Neural progenitor cell (in vitro differentiated cells): ENCODE measurements at places on chromosomes 12 and 14.

GRCh38 chr12:12683725-12684124 is 12.3 kb downstream of the GPR19 start:
- peaks cover 75% of the 10 kb centered on the region for H3K4me1 ChIP-seq
- H3K27me3 ChIP-seq = no peaks in the 10 kb centered on the region
- peak overlapping the region; percentile 87 for H3K4me3 ChIP-seq

DNA sequence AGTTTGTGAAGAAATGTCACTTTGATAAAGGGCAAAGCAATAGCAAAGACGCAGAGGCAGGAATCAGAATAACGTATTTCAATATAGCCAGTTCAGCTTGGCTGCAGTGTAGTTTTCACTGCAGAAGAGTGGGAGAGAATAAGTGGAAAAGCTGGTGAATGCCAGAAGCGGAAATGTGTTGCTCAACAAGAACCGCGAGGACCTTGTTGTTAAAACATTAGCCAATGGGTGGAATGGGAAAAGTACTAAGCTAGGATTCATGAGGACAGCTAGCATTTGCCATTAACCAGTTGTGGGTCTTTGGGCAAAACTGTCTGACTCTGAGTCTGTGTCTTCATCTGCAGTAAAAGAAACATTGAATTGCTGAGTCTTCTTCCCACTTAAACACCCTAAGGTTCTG is 292.9 kb upstream of the GRIP1 start:
- no peaks in the 10 kb centered on the region for H3K4me1 ChIP-seq
- H3K27ac ChIP-seq = no peak overlapping the region
- DNase-seq = no peak

DNA sequence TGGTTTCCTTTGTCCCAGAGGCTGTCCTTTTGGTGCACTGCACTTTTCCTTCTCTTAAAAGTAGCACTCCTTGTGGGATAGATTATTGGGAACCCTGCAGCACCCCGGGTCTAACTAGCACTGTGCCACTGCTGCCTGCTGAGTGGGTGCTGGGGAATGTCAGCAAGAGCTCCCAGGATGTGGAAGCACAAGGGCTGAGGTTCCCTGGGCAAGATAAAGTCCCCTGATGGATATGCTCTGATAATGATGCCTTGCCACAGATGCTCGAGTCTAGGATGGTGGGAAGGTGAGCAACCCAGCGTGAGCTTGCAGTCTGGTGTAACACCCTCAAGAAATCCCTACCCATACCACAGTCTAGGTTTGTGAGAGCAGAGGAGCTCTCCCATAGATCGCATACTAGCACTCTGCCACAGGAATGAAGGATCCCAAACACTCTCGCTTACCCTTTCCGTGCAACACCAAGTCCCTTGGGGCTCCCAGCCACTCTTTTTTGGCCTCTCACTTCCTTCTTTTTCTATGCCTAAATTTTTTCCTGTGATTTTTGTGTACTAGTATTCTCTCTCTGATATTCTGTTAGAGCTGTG is 32.6 kb downstream of the USP15 start:
- DNase-seq = no peak
- peaks cover 4% of the 10 kb centered on the region for H3K36me3 ChIP-seq
- no peaks in the 10 kb centered on the region for H3K4me1 ChIP-seq
- no peaks in the 10 kb centered on the region for H3K27me3 ChIP-seq
- no peak overlapping the region for H3K4me3 ChIP-seq
- H3K27ac ChIP-seq = no peak overlapping the region

DNA sequence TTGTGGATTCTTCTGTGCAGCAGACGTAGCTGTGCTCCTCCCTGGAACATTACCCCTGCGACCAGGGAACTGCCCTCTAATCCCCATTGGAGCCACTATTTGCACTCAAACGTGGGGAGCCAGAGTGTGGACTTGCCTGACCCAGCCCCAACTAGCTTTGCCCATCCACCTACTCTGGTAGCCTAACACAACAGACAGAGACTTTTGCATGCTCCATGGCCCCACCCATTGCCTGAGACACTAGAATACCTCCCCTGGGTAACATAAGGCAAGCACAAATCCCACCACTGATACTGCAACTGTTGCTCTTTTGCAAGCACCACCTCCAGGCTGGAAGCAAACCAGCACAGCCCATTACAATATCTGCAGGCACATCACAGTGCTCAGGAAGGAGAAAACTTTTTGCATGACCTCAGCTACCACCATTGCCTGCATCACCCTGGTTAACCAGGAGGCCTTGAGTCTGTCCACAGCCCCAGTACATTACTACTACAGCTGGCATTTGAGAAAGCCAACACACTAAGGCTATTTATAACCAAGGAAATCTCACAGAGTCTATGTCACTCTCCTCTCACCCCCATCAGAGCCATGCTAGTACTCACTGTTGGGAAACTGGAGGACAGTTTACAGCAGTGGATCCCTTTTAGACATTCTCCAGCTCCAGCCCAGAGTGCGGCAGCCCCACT is 15.0 kb downstream of the CEP128 start:
- DNase-seq = no peak
- no peaks in the 10 kb centered on the region for H3K27me3 ChIP-seq
- no peaks in the 10 kb centered on the region for H3K4me1 ChIP-seq
- H3K36me3 ChIP-seq = no peaks in the 10 kb centered on the region
- H3K27ac ChIP-seq = no peak overlapping the region

DNA sequence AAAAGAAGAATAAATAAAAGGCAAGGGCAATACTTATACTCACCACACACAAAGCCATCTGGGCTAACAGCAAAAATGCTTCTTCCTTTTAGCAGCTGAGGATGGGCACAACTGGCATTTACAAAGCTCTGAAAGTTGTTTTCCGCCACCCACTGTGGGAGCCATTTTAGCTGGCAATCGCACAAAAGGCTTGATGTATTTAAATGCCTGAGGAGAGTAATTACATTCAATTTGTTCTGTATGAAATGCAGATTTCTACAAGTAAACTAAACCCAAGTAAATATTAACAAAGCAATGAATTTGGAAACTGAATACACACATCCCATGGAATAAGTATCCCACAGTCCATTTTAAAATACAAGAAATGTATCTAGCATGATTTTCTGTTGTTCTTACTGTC is 37.5 kb downstream of the LRIG3 start:
- H3K4me3 ChIP-seq = no peak overlapping the region
- peaks cover 57% of the 10 kb centered on the region for H3K36me3 ChIP-seq
- H3K27ac ChIP-seq = no peak overlapping the region
- peak; percentile 30 for DNase-seq
- H3K27me3 ChIP-seq = no peaks in the 10 kb centered on the region

- no peak overlapping the region for H3K4me3 ChIP-seq
- DNase-seq = no peak
- H3K36me3 ChIP-seq = no peaks in the 10 kb centered on the region
- H3K4me1 ChIP-seq = peaks cover 12% of the 10 kb centered on the region
Measured at GRCh38 chr12:132604668-132605441, 5.5 kb downstream of the LRCOL1 start.

DNA sequence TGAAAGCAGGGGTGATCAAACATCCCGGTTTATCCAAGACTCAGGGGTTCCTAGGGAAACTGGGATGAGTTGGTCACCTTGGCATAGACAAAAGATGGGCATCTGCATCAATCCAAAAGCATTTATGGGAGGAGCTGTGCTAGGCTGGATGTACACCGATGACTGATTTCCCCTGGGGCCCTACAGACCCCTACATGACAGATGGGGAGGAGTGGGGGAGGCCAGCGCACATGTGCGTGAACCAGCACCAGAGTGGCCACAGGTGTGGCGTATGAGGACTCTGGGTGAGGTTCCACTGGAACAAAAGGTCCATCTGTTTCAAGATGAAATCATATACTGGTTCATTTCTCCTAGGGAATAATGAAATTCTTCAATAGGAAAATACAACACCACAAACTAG is 210.4 kb downstream of the ITPR2 start:
- H3K4me1 ChIP-seq = no peaks in the 10 kb centered on the region
- H3K4me3 ChIP-seq = no peak overlapping the region
- H3K36me3 ChIP-seq = no peaks in the 10 kb centered on the region
- no peaks in the 10 kb centered on the region for H3K27me3 ChIP-seq

DNA sequence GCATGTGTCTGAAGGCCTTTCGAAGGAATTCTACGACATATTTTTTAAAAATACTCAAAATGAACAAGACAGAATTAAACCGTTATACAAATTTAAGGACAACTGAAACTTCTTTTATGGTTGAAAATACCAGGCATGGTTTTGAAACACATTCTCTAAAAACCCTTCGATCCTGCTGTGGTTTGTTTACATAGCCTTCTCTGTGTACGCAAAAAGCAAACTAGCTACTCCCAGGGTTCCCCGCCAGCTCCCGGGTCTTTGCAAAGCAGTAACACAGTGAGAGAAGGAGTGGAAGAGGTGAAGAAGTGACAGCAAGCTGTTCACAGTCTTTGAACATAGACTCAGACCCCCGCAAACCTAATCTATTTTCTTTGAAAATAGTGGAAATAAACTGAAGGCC is 2.2 kb upstream of the TC2N start:
- no peak overlapping the region for H3K27ac ChIP-seq
- no peaks in the 10 kb centered on the region for H3K4me1 ChIP-seq
- no peak for DNase-seq
- H3K36me3 ChIP-seq = no peaks in the 10 kb centered on the region
- H3K4me3 ChIP-seq = no peak overlapping the region
- no peaks in the 10 kb centered on the region for H3K27me3 ChIP-seq

DNA sequence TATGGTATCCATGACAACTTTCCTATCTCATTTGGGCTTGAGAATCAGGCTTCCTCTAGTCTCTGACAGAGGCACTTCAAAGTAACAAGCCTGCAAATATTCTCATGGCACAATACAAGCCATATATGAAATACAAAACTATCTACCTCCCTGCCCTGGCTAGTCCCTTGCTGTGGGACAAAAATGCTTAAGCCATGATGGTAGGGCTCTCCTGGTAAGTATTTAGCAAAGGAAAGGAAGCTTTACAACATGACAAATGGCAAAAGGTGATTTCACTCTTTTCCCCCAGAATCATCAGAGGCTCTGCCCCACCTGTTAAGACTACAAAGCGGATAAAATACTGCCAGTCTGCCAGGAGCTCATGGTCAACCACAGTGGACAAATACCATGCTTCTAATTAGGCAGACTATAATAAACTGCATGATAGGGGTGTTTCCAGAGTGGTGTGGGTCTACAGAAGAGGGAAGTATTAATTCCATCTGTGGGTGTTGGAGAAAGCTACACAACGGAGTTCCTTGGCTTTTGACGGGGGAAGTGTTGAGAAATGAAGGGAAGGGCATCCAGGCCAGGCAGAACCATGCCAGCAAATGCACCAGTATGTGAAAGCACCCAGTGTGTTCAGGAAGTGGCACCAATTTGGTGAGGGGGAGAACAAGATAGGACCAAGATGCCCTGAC is 92.9 kb downstream of the SPTSSA start:
- H3K36me3 ChIP-seq = no peaks in the 10 kb centered on the region
- H3K4me1 ChIP-seq = peaks cover 3% of the 10 kb centered on the region
- DNase-seq = no peak
- H3K27ac ChIP-seq = no peak overlapping the region
- H3K27me3 ChIP-seq = no peaks in the 10 kb centered on the region

DNA sequence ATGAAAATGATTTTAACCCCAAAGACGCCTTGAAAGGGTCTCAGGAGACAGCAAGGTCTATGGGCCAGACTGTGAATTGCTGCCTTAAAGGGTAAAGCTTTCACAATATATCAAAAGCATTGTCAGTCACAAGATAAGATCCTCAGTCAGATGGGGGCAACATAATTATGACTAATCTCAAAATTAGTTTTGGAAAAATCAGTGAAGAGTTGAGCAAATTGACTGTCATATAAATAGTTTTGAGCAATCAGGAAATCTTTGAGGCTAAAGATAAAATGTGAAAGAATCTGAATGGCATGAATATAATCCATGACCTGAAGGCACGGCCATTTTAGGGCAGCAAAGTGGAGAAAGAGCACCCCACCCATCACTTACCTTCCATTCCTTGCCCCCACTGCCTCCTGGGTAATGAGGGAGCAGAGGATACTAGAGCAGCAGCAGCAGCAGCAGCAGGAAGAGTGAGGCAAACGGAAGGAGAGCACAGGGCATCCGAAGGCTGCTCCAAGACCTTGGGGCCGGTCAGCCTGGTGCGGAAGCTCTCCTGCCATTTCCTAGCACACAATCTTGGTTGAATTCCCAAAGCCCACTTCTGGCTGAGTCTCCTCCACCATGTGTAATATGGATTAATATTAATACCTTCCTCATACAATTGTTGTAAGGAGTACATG is 7.0 kb downstream of the STON2 start:
- no peaks in the 10 kb centered on the region for H3K36me3 ChIP-seq
- H3K4me3 ChIP-seq = no peak overlapping the region
- peaks cover 6% of the 10 kb centered on the region for H3K4me1 ChIP-seq
- H3K27ac ChIP-seq = no peak overlapping the region
- no peaks in the 10 kb centered on the region for H3K27me3 ChIP-seq

- H3K36me3 ChIP-seq = peaks cover 4% of the 10 kb centered on the region
- H3K27ac ChIP-seq = no peak overlapping the region
- H3K4me1 ChIP-seq = peaks cover 26% of the 10 kb centered on the region
- no peaks in the 10 kb centered on the region for H3K27me3 ChIP-seq
- DNase-seq = no peak
Measured at GRCh38 chr12:89650239-89650638, 58.4 kb downstream of the ATP2B1 start.

GRCh38 chr14:56294128-56294527 is 175.9 kb downstream of the PELI2 start:
- peak; percentile 17 for DNase-seq
- no peak overlapping the region for H3K27ac ChIP-seq
- H3K4me3 ChIP-seq = no peak overlapping the region
- H3K27me3 ChIP-seq = no peaks in the 10 kb centered on the region
- H3K4me1 ChIP-seq = peaks cover 3% of the 10 kb centered on the region

DNA sequence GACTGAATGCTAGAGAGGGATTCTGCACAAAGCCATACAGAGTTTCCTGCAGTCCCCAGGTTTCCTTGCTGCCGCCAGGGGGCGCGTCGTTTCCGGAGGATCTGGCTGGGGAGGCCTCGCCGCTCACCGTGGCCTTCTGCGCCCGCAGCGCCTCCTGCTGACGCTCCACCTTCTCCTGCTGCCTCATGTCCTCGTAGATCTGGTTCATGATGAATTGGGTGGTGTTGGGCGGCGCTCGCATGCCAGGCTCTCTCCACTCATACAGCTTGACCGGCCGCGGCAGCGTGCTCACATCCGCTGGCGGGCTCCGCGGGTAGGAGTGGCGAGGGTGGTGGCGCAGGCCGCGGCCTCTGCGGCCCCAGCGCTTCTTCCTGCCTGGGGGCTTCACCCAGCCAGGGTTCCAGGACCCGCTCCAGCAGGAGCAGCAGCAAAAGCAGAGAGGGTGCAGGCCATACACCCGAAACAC is 987 bp downstream of the CCER1 start:
- H3K27me3 ChIP-seq = no peaks in the 10 kb centered on the region
- H3K4me3 ChIP-seq = no peak overlapping the region
- DNase-seq = peak; percentile 41
- no peak overlapping the region for H3K27ac ChIP-seq
- H3K4me1 ChIP-seq = no peaks in the 10 kb centered on the region
- no peaks in the 10 kb centered on the region for H3K36me3 ChIP-seq

DNA sequence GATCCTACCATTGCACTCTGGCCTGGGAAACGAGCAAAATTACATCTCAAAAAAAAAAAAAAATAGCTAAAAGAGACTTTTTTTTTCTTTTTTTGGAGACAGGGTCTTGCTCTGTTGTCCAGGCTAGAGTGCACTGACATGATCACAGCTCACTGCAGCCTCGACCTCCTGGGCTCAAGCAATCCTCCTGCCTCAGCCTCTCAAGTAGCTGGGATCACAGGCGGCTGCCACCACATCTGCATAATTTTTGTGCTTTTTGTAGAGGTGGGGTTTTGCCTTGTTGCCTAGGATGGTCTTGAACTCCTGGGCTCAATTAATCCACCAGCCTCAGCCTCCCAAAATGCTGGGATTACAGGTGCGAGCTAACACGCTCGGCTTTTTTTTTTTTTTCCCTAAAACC is 11.3 kb downstream of the RALGAPA1 start:
- no peak overlapping the region for H3K27ac ChIP-seq
- no peaks in the 10 kb centered on the region for H3K36me3 ChIP-seq
- H3K4me1 ChIP-seq = no peaks in the 10 kb centered on the region
- no peak overlapping the region for H3K4me3 ChIP-seq
